ENCODE measurements at places on chromosomes 4 and X. TPM values are rescaled to one million over a fixed set of nuclear protein-coding genes. Genes with fewer than 3 reads are reported as not detected.

Gene NHSL2
- total RNA-seq: 8.8 TPM

- DNase-seq: no peak
Measured at GRCh38 chr4:112802780-112803179, 165.8 kb downstream of the LARP7 start.

Gene IL1RAPL2
- total RNA-seq: not detected

GRCh38 chr4:158821228-158821971 lies 52.6 kb downstream of the FNIP2 start:
- DNase-seq: no peak

DNA sequence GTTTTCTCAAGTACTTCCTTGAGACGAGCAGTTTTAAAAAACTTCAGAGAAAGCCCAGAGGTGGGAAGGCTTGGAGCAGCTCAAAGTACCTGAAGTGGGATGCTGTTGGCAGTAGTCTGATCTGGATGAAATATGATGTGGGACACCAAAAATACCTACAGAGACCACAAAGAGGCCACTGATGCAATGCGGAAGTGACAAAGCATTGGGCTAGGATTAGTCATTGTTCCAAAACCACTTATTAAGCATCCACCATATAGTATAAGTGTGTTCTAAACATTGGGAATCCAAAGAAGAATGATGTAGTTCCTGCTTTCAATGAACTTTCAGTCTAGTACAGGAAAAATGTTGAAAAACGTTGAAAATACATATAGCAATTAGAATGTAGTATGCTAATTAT lies 386.1 kb upstream of the CNKSR2 start:
- DNase-seq: no peak

GRCh38 chr4:69999420-69999819 lies 3.7 kb downstream of the STATH start:
- DNase-seq: no peak

GRCh38 chrX:66914080-66914479 lies 275.2 kb upstream of the EDA2R start:
- no peak for DNase-seq

GRCh38 chr4:36290641-36291040 lies 9.2 kb downstream of the DTHD1 start:
- no peak for DNase-seq

Gene CD38
- total RNA-seq: 5.7 TPM

Gene ADGRG4
- total RNA-seq: not detected

DNA sequence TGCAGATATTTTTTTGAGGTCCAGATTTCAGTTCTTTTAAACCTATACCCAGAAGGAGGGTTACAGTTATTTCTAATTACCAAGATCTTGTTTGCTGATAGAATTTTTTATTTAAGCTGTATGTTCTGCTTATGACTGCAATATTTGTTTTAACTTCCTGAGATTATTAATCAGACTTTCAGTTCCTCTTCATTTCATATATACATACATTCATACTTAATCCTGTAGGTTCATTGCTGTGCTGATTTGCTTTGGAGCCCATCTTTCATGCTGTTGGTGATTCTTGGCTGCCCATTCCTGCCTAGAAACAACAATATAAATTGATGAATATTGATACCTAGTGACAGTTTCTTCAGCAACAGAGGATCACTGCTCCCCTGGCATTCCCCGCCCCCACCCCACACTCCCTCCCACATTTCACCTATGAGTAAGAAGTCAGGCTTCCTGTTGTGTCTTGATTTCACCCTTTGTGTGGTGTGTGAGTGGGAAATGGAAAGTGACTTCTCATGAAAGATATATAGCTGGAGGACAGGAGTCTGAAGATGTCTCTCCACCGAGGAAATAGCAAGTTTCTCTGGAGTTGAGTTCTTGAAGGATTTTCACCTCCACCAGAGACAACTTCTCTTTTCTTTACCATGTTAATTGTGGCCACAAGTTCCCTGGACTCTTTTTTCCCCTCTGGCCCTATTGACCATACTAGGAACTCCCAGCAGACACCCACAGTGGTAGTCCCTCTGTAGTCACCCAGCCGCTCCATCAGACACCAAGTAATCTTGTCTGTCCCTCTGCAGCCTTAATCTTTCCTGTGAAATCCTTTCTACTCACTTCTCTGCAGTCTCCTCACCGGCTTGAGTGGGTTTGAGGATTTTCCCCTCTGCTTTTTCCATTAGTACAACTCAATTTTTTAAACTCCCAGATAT lies 118.4 kb downstream of the ASB9 start:
- DNase-seq: no peak

GRCh38 chrX:102154218-102154860 lies 1.4 kb downstream of the BEX5 start:
- DNase-seq: no peak

GRCh38 chr4:109411964-109412363 lies 21.7 kb upstream of the SEC24B start:
- peak; percentile 50 for DNase-seq

- no peak for DNase-seq
Measured at GRCh38 chr4:109444182-109444844, 10.7 kb downstream of the SEC24B start.

GRCh38 chr4:143402776-143403552 lies 66.3 kb downstream of the GAB1 start:
- no peak for DNase-seq

- DNase-seq: no peak
Measured at GRCh38 chr4:115215935-115216334, 102.5 kb upstream of the NDST4 start.

GRCh38 chrX:135425026-135425965 lies 3.6 kb downstream of the SMIM10L2A start:
- DNase-seq: no peak
